ENCODE measurements at places on chromosomes 6 and 20. TPM values are rescaled to one million over a fixed set of nuclear protein-coding genes. Genes with fewer than 3 reads are reported as not detected.

TUBB2B gene
- total RNA-seq, result 3.9 TPM

- DNase-seq, result peak; percentile 31
Observed at GRCh38 chr6:78910591-78911171, 43.3 kb downstream of the IRAK1BP1 start.

DNA sequence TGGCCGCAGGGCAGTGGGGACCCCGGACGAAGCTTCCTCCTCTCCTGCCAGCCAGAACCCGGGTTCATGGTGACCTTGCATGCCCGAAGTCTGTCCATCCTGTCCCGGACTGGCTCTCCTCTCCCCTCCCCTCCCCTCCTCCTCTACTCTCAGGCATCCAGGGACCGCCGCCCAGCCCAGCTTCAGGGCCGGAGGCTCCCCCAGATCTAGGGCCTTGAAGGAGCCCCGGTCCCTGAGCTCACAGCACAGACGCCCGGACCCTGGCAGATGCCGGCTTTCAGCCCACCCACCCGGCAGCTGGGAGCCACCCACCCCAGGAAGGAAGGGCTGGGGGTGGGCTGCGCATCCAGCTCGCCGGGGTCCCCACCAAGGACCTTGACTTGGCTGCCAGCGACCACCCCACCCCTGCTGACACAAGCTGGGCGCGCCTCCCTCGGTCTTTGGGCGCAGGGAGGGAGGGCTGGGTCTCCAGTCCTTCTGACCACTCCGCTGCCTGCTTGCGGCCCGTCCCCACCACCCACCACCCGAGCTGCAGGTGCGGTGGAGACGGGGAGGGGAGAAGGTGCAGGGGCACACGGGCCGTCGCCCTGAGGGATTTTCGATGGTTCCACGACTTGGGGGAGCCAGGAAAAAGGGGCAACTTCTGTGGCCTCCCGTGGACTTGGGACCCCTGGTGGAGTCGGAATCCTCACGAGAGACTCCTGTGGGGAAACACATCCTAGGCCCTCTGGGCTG, 5.8 kb upstream of the ABHD16B start:
- no peak for DNase-seq

DNA sequence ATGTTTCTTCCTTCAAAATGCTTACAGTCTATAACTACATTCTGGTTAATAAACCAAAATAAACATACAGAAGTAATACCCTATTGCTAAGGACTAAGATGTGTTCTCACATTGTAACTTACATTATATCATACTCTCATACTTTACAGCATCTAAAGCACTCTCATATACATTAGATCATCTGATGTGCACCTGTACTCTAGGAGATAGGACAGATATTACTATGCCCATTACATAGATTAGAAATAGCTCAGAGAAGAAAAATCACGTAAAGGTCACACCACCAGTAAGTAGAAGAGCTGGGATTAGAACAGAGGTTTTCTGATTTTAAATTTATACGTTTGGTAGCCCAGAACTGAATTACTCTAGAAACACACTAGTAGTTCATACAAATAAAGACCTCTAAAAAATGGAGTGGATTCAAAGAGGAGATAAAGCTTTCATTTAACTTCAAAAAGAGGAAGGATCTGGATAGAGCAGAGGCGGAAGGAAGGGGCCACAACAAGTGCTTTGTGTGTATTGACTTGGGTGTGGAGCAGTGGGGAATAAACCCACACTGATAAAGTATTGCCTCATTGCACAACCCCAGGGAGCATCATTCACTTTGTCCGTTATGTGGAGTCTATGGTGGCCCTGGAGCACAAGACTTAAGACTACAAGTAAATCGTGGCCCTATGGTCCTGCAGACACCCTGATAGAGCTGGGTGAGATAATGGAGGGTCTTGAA, 30.9 kb downstream of the SLC2A12 start:
- DNase-seq, result no peak

Data from left cardiac atrium (tissue), 4 donors.